H1 (cell line): ENCODE measurements at places on chromosomes 3 and 15. TPM values are rescaled to one million over a fixed set of nuclear protein-coding genes. Genes with fewer than 3 reads are reported as not detected.

DNA sequence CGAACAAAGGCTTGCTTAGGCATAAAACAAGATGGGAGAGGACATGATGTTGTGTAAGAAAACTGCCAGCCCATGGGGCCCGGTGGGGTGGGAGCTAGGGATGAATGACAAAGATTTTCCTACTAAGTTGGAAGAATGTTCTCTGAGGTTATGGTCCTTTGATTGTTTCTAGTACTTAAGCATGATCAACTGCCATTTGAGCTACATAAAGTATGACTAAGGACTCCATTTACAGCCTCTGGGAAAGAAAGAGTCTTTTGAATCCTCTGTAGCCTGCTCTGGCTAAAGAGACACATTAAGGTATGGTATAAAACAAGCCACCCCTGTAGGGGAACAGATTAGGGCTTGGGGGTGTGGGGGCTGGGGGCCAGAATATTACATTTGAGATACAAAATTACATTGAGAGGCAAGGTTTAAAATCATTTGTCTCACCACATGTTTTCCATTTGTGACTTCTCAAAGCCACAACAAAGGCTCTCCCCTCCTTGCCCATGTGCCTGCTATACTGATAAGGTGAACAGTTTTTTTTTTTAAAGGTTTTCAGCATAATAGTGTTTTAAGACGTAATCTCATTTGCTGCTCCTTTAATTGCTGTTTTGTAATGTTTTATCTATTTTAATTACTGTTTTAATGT is 323.4 kb downstream of the CHST2 start:
- H3K27ac ChIP-seq = no peak overlapping the region
- H3K4me3 ChIP-seq = no peak overlapping the region
- H3K27me3 ChIP-seq = no peaks in the 10 kb centered on the region
- DNase-seq = no peak
- no peaks in the 10 kb centered on the region for H3K36me3 ChIP-seq

DNA sequence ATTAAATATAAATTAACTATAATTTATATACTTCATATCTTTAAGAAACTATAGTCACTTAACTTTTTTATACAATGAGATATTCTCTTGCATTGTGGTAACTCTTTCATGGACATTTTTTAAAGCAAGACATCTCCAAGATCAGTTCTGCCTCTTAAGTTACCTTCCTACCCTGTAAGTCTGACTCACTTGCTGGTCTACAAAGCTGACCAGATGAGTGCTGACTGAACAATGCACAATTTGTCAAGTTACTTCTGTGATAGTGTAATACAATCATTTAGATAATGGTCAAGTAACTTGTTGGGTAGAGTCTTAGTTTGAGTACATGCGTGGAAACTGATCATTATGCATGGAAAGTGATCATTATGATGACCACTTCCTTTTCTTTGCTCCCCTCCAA is 145.9 kb downstream of the MEIS2 start:
- no peaks in the 10 kb centered on the region for H3K27me3 ChIP-seq
- no peak overlapping the region for H3K27ac ChIP-seq
- peaks cover 4% of the 10 kb centered on the region for H3K4me1 ChIP-seq
- no peak for DNase-seq
- H3K4me3 ChIP-seq = no peak overlapping the region

GRCh38 chr3:20324664-20325478 is 138.9 kb upstream of the SGO1 start:
- no peaks in the 10 kb centered on the region for H3K36me3 ChIP-seq
- no peak overlapping the region for H3K27ac ChIP-seq
- H3K4me1 ChIP-seq = no peaks in the 10 kb centered on the region
- H3K27me3 ChIP-seq = no peaks in the 10 kb centered on the region
- no peak overlapping the region for H3K4me3 ChIP-seq

- peaks cover 21% of the 10 kb centered on the region for H3K4me1 ChIP-seq
- 0 out of 2 replicates have a peak overlapping the region, but pooled peaks have one; percentile 3 for H3K27ac ChIP-seq
- H3K27me3 ChIP-seq = no peaks in the 10 kb centered on the region
- no peak for DNase-seq
Measured at GRCh38 chr15:73697033-73697467, 12.9 kb downstream of the CD276 start.

Gene PCYT1A
- total RNA-seq = 30.2 and 31.8 TPM in 2 replicates

Gene MUC20
- total RNA-seq = 0.24 TPM in 1 of 2 replicates, not detected in the other

- no peak overlapping the region for H3K27ac ChIP-seq
- peaks cover 8% of the 10 kb centered on the region; the same call in 1 of the 2 replicates for H3K27me3 ChIP-seq
- no peak overlapping the region for H3K4me3 ChIP-seq
- no peaks in the 10 kb centered on the region for H3K4me1 ChIP-seq
- DNase-seq = no peak
- no peaks in the 10 kb centered on the region for H3K36me3 ChIP-seq
Measured at GRCh38 chr3:127450331-127450730, 140.2 kb downstream of the TPRA1 start.

DNA sequence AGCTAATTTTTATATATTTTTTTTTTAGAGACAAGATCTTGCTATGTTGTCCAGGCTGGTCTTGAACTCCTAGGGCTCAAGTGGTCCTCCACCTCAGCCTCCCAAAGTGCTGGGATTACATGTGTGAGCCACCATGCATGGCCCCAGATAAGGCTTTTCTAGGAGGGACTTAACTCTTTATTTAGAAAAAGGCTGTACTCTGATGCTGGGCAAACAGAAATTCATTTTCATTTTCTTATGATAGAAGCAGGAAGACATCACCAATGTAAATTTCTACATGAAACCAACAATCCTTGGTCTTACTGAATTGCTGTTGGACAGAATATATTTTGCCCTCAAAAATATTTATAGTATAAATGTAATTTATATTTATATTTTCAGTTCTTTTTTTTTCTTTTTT is 9.6 kb downstream of the NIPA1 start:
- H3K27me3 ChIP-seq = no peaks in the 10 kb centered on the region
- no peak overlapping the region for H3K4me3 ChIP-seq
- no peak overlapping the region for H3K27ac ChIP-seq
- DNase-seq = no peak
- H3K4me1 ChIP-seq = no peaks in the 10 kb centered on the region
- H3K36me3 ChIP-seq = no peaks in the 10 kb centered on the region
